SIG-M5 (cell line): ENCODE measurements at places on chromosomes 1 and 21.

GRCh38 chr21:28464988-28465387 is 527.7 kb downstream of the LTN1 start:
- DNase-seq, result no peak

DNA sequence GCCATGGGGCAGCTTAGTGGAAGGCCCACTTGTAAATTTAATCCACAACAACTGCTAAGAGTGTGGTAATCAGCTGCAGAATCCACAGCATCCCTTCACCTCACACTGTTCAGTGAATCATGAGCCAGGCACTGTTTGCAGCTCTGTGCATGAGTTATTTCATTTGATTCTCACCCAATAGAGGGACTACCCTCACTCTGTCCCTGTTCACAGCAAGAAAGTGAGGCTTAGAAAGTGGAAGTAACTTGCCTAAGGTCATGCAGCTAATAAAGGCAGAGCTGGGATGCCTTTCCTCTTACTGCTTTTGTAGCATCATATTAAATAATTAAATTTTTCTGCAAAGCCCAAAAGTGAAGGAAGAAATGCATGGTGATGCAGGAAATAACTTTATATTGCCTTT is 346.5 kb upstream of the PLD5 start:
- no peak for DNase-seq

GRCh38 chr1:87834941-87835340 is 506.3 kb downstream of the LMO4 start:
- no peak for DNase-seq

DNA sequence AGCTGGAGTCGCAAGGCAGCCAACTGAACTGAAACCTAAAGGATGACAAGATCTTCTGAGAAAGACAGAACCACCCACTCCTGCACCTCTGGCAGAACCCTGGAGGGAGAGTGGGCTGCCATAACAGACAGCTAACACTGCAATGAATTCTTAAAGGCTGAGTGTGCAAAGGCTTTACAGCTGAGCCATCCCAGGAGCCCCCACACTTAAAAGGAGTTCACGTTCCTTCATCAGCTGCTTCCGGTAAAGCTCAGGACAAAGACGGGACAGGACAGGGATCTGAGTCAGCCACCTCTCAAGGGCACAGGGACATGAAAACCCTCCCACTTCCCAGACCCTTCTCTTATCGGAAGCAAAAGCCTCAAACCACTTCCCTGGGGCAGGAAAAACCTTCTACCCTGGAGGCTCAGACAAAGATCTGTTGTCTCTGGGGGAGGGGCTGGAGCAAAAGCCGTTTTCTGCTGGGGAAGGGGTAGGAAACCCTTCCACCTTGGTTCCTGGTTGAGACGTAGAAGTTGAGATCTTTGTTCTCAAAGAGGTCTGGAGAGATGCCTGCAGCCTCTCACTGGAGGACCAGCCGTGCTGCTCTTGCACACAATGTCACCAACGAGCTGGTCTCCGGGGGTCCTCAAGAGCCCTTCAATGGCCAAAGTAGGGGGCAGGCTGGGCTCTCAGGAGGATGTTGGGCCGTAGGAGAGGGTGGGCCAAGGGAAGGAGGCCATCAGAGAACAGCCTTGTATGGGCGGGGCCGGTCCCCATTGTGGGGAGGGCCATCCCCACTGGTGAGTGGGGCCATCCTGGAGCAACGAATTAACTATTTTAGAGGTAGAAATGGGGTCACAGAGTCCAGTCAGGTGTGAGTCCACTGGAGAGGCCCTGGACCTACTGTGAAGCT is 452.4 kb downstream of the PTPRU start:
- DNase-seq, result no peak

DNA sequence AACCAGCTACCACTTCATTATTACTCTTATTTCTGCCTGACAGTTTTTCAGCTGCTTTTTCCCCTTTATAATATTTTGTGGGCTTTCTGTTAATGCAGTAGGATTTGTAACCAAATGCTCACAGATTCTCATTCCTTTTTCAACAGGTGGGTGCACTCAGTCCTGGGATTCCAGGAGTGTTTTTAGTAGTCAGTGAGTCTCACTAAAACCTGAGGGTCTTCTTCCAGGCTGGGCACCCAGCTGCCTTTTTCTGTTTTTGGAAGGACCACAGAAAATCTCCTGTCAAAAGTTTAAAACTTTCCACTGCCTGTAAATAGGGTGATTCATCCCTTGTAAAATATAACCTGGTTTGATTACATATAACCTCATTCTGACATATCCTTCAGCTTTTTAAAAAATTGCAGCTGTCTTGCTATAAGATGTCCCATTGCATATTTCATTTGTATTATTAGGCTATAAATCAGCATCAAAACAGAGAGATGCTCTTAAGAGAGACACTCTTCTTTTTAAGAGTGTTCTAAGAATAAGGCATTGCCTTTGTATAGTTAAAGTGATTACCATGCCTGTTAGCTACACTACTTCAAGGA is 16.8 kb upstream of the CEP350 start:
- DNase-seq, result no peak

DNA sequence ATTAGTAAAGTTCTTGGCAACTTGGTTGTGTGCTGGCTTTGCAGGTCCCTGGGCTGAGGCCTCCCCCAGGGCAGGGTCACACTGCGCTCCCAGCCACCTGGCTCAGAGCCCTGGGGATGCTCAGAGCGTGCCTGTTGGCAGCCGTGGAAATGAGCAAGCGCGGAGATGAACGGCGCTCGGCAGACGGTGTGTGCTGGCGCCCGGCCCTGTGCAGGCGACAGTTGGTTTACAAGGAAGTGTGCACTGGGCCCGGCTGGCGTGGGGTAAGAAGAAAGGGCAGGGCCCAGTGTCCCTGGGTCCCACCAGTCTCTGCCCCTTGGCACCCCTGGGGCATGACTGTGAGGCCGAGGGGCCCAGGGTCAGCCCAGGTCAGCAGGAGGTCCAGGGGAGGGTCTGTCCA is 25.7 kb upstream of the PEX10 start:
- DNase-seq, result no peak

- no peak for DNase-seq
Measured at GRCh38 chr1:19612530-19612929, 31.6 kb upstream of the NBL1 start.

DNA sequence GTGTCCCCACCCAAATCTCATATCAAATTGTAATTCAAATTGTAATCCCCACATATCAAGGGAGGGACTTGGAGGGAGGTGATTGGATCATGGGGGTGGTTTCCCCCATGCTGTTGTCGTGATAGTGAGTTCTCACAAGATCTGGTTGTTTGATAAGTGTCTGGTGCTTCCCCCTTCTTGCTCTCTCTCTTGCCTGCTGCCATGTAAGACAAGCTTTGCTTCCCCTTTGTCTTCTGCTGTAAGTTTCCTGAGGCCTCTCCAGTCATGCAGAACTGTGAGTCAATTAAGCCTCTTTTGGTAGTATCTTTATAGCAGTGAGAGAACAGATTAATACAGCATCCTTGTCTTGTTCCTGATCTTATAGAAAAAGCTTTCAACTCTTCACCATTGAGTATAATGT is 6.5 kb upstream of the LRRC39 start:
- no peak for DNase-seq

- no peak for DNase-seq
Measured at GRCh38 chr1:54567961-54568360, 19.9 kb downstream of the ACOT11 start.

- no peak for DNase-seq
Measured at GRCh38 chr1:153513023-153513422, 22.8 kb downstream of the S100A6 start.

- no peak for DNase-seq
Measured at GRCh38 chr21:35506352-35506751, 457.2 kb upstream of the RUNX1 start.

DNA sequence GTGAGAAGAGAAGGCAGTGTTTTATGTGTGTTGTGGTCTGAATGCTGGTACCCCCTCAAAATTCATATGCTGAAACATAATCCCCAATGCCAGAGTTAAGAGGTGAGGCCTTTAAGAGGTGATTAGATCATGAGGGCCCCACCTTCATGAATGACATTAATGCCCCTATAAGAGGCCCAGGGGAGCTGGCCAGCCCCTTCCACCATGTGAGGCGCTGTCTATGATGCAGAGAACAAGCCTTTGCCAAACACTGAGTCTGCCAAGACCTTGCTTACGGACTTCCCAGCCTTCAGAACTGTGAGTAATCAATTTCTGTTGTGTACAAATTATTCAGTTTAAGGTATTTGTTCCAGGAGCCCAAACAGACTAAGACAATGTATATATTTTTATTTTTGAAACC is 20.2 kb downstream of the CAPZB start:
- DNase-seq, result no peak

DNA sequence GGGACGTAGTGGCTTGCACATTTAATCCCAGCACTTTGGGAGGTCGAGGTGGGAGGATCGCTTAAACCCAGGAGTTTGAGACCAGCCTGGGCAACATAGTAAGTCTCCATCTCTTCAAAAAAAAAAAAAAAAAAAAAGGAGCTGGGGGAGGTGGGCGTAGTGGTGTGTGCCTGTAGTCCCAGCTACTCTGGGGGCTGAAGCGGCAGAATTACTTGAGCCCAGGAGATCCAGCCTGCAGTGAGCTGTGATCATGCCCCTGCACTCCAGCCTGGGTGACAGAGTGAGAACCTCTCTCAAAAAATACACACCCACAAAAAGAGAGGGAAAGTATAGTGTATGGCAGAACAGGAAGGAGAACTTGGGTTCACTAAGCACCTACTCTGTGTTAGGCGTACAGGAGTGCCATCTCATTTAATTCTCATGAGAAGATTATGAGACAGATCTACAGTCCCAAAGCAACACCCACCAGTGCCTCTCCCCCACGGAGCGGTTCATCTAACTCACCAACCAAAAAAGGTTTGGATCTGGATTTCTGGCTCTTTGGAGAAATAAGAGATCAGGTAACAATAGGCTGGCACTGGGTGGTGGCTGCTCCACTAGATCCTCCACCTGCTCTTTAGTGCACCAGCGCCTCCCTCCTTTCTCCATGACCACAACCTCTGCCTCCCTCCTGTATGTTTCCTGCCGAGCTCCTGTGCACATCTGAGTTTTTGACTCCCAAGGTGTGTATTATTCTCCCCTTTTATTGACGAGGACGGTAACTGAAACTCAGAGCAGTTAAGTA is 1.4 kb upstream of the TRAF5 start:
- DNase-seq, result no peak

- DNase-seq, result no peak
Measured at GRCh38 chr1:44929531-44929930, 56.9 kb downstream of the EIF2B3 start.

- DNase-seq, result no peak
Measured at GRCh38 chr1:244964112-244964971, 100.0 kb upstream of the HNRNPU start.

DNA sequence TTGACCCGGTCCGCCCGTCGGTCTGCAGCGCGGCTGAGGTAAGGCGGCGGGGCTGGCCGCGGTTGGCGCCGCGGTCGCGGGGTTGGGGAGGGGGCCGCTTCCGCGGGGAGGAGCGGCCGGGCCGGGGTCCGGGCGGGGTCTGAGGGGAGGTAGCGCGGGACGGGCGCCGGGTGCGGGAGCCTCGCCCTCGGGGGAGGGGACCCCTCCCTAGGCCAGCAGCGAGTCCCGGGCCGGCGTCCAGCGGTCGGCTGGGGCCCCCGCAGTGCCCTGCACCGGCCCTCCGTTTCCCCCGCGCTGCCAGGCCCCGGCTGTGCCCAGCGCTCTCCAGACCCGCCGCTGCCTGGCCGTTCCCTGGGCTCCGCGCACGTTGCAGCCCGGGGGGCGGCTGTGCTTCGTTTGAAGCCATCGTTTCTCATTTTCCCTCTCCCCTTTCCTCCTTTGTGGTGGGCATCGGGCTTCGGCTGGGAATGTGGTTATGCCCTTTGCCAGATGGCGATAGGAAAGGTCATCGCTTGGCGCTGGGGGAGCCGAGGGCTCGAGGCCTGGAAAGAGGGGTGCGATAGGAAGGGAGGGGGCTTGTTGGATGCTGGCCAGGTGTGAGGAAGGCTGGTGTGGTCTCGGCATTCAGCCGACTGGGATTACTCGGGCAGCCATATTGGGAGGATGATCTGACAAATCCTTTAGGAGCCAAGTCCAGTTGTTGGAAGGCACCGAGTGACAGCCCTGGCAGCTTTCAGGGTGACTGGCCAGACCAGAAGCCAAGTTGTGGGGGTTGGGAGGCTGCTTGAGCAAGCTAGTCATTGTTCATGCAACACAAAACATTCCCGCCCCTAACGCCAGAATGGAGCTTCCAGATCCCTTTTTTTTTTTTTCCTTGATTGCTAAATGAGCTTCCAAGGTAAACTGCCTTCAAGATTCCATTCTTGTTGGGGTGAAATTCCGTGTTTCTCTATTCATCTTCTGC is 753 bp downstream of the KIF1B start:
- DNase-seq, result no peak

DNA sequence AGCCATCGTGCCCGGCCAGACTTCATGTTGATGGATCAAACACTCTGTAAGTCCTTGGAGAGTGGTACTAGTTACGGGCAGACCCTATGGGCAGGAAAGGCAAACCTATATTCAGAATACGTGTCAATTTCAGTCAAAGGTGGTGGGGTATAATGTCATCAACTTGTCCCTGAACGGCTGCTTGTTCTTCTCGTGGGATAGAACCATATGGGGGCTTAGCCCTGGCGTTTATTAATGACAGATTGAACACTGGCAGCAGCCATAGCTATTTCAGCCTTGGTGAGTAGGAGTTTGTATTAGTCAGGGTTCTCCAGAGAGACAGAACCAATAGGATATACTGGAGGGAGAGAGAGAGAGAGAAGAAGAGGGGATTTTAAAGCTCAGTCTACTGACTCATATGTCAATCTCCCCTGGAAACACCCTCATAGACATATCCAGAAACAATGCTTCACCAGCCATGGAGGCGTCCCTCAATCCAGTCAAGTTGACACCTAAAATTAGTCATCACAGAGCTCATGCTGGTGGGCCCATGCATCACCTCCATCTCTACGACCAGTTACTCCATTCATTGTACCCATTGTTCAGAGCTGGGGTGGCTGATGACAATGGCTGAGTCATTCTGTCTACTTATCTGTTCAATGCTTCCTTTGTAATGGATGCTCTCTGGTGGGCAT is 16.1 kb upstream of the AQP10 start:
- no peak for DNase-seq

DNA sequence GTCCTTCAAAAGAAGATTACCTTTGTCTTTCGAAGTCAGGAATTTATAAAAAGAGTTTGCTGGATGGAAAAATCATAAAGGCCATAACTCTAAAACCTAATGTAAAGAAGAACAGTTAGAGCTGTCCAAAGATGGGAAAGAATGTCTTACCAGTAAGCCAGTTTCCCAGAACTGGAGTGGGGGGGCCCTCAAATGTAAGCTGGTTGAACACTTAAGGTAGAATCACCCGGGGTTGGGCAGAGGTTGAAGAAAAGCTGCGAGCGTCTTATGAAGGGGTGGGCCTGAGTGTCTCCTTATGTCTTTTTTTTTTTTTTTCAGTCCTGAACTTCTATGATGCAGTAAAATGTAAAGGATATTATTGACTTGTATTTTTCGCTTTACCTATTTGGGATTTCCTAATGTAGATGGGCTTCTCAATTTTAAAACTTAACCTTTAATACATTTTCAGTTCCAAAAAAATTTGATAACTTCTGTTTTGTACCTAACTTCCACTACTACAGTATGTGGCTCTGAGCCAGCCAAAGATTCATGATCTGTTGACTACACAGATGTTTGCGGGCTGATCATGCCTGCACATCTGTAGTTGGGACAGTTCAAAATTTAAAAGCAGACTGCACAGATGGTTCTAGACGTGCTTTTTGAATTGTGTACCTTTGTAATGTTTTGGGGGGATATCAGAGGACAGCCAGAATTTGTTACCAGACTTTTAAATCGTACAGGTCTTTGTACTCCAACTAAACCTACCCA is 43.6 kb downstream of the NFYC start:
- DNase-seq, result no peak

GRCh38 chr1:50973875-50974617 is 4.0 kb downstream of the CDKN2C start:
- DNase-seq, result no peak

GRCh38 chr1:33122483-33123178 is 41.7 kb downstream of the AZIN2 start:
- DNase-seq, result no peak
